ENCODE measurements at places on chromosomes 2 and 18. TPM values are rescaled to one million over a fixed set of nuclear protein-coding genes. Genes with fewer than 3 reads are reported as not detected.

DNA sequence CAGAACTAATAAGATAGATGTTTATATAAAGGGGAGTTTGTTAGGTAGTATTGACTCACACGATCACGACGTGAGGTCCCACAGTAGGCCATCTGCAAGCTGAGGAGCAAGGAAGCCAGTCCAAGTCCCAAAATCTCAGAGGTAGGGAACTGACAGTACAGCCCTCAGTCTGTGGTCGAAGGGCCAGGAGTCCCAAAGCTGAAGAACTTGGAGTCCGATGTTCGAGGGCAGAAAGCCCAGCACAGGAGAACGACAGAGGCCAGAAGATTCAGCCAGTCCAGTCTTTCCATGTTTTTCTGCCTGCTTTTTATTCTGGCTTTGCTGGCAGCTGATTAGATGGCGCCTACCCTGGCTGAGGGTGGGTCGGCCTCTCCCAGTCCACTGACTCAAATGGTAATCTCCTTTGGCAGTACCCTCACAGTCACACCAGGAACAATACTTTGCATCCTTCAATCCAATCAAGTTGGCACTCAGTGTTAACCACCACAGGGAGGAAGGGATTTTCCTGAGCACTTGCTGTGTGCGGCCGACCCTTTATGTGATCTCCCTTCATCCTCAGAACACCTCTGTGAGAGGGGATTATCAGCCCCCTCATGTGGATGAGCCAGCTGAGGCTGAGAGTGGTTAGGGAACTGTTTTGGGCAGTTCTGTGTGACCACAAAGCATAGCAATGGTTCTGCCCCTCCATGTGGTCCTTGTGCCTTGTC, 78.3 kb downstream of the RNF144A start:
- DNase-seq = no peak

DNA sequence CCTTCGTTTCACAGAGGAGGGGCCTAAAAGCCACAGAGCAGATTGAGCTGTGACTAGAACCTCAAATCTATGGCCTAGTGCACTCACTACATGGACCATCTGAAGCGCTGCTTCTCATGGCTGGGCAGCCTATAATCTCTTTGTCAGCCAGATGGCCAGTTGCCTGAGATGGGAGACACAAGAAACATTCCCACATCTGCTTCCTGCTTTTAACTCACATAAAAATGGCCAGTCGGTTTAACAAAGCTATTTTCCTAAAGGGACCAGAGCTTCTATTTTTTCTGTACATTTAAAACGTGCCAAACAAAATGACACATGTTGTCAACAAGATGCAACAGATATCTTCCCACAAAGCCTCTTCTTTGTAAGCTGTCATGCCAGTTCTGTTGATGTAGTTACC, 173.8 kb downstream of the GFPT1 start:
- no peak for DNase-seq

Gene IL37
- not detected for total RNA-seq

DNA sequence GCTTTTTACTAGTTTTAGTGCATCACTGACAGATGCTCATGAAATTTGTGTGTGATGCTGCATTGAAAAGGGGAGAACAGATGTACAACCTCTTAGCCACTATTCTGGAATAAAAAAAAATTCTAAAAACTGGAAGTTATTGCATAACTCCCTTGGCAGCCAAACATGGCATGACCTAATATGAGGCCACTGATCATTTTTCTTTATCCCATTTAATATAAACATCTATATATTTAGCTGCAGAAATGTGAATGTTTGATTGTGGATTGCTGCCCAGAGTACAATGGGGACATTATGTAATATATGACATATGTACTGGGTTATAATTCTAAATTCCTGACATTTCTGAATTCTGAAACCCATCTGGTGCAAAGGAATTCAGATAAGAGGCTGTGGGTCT, 86.5 kb downstream of the CDCA7 start:
- no peak for DNase-seq

DNA sequence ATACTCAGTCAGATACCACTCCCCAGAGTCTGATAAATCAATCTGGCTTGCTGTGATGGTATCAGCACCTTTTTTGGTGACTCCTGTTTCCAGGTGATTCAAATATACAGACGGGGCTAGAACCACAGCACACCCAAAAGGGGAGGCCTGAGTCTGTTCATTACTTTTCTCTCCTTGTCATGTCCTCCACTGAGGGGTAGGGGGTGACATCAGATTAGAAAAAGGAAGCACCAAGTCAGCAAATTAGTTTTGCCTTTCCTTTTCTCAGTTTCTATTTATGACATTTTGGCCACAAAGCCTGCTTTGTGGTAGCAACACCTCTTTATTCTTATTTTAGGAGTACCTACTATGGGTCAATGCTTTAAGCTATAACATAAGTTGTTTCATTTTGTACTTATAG, 127.4 kb downstream of the CCDC102B start:
- DNase-seq = no peak

- no peak for DNase-seq
These were observed 54.6 kb downstream of the FANCL start for GRCh38 chr2:58186501-58186900.

DNA sequence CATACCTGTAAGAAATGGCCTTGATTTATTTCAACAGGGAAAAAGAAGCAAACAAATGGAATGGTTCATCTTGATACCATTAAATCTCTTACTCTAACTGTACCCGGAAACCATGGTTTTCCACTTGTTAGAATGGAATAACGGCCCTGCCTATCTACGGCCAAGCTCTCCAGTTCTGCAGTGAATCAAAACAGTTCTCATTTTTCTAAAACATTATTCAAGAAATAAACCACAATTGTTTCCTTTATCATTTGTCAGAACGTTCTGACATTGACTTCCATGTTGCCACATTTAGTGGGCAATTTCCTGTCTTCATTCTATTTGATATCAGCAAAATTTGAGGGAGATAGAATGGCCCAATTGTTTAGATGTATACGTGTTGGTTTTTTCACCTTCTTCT, 118.8 kb upstream of the CDH19 start:
- DNase-seq = no peak

- no peak for DNase-seq
These were observed 127.4 kb downstream of the TGIF1 start for GRCh38 chr18:3577281-3577855.

DNA sequence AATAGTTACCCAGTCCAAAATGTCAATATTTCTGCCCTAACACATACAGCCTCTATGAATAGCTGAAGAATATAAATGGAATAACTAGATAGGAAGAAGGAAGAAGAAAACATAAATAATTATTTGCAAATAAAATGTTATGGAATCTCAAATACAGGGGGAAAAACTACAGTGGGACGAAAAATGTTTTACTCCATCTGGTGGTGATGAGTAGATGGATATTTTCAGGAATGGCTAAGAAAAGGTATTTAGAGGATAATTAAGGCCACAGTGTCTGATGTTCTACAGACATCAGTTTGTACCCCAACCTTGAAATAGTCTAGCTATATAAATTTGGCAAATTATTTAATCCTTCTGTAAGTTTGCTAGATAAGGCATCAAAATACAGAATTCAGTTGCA, 178.1 kb upstream of the FSHR start:
- no peak for DNase-seq

DNA sequence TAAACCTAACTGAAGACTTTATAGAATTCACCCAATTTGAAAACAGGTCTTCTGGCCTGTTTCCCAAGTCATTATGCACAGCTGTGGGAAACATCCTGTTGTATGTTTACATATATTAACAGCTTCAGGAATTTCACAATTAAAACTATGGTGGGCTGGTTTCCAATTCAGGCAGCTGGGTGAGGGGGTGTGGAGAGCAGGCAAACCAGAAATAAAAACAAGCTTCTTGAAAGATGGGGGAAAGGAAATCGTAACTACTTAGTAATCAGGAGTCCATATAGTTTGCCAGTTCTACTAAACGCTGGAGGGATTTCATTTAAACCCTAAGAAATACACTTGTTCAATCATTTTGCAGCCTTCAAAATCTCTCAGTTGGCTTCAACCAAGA, 22.8 kb downstream of the ATP8B1 start:
- no peak for DNase-seq

DNA sequence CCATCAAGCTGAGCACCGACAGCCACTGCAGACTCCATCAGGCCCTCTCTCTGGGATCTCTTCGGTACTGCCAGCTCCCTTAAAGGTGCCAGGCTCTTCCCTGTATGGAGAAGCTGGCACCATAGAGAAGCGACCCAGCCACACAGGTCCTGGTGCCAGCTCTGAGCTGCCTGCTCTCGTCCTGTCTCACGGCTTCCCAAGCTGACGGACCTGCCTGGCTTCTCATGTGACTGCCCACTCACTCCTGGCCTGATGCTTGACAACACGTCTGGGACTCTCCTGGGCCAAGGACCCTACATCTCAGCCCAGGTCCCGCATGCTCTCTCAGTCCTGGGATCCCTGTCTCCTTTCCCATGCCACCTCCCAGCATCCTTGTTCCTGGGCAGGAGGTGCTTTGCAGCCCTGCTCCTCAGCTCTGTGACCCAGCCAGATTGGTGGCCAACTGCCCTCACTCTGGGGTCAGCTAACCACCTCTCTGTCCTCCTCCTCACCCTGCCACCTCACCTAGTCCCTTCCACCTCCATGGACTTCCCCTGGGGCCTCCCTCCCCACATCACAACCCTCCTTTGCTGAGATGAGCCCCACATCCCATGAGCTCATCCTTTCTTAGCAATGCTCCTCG, 12.5 kb upstream of the ATOH8 start:
- DNase-seq = no peak

Gene TEX51
- total RNA-seq = not detected

- no peak for DNase-seq
These were observed 3.7 kb upstream of the PCBP1 start for GRCh38 chr2:70083344-70084156.

- DNase-seq = no peak
These were observed 207.0 kb upstream of the CXCR4 start for GRCh38 chr2:136324966-136325365.

- DNase-seq = no peak
These were observed 2.8 kb upstream of the GPR55 start for GRCh38 chr2:230927711-230928341.

Gene CD226
- total RNA-seq = 0.66 TPM

- DNase-seq = no peak
These were observed 127.1 kb downstream of the SOCS6 start for GRCh38 chr18:70415823-70416488.

GRCh38 chr2:175855236-175855635, 146.8 kb downstream of the LNPK start:
- DNase-seq = no peak

DNA sequence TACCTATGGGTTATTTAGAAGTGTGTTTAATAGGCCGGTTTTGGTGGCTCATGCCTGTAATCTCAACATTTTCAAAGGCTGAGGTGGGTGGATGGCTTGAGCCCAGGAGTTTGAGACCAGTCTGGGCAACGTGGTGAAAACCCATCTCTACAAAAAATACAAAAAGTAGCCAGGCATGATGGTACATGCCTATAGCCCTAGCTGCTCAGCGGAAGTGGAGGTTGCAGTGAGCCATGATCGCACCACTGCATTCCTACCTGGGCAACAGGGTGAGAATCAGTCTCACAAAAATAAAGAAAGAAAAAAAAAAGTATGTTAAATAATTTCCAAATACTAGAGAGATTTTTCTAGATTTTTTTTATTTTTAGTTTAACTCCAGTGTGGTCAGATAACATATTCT, 316.0 kb downstream of the KIAA1328 start:
- no peak for DNase-seq

- DNase-seq = no peak
These were observed 322.6 kb downstream of the CELF4 start for GRCh38 chr18:37242826-37243560.

- no peak for DNase-seq
These were observed 26.3 kb upstream of the EPG5 start for GRCh38 chr18:45993438-45993837.

DNA sequence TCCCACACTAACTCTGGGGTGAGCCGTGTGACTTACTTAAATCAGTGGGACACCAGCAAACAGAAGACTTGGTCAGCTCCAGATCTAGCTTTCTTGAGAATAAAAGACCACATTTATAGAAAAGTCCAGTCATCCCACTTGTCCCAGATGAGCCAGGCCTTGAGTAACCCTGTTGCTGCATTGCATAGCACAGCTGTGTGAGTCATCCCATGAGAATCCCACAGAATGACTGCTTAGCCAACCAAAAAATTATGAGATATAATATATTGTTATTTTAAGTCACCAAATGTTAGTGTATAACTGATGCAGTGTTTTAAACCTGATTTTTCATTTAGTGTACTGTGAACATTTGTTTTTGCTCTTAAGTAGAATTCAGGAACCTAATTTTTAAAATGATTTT, 94.2 kb upstream of the FSHR start:
- DNase-seq = no peak

- DNase-seq = no peak
These were observed 65.4 kb upstream of the HNRNPA3 start for GRCh38 chr2:177147093-177147694.

Gene GPR155
- total RNA-seq = 6.3 TPM

GRCh38 chr2:101974663-101975062, 17.1 kb upstream of the IL1R2 start:
- DNase-seq = no peak

GRCh38 chr2:237872178-237872887, 12.9 kb downstream of the RAMP1 start:
- DNase-seq = no peak

Gene SERPINB12
- not detected for total RNA-seq

Gene HOXD13
- not detected for total RNA-seq

DNA sequence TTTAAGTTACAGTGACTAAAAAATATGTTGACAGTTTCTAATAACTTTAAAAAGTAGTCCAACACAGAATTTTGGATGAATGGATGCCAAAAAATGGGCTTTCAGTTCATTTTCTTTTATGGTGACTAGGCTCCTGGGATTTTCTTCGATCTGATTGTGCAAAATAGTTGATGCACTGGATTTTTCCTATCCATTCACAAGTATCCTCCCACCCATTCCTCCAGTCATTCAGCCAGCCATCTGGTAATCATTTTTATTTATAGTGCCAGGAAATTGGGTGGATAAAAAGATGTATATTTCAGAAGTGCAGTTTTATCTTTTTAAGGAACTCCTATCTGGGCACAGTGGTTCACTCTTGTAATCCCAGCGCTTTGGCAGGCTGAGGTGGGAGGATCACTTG, 175.1 kb downstream of the PTPRM start:
- no peak for DNase-seq

DNA sequence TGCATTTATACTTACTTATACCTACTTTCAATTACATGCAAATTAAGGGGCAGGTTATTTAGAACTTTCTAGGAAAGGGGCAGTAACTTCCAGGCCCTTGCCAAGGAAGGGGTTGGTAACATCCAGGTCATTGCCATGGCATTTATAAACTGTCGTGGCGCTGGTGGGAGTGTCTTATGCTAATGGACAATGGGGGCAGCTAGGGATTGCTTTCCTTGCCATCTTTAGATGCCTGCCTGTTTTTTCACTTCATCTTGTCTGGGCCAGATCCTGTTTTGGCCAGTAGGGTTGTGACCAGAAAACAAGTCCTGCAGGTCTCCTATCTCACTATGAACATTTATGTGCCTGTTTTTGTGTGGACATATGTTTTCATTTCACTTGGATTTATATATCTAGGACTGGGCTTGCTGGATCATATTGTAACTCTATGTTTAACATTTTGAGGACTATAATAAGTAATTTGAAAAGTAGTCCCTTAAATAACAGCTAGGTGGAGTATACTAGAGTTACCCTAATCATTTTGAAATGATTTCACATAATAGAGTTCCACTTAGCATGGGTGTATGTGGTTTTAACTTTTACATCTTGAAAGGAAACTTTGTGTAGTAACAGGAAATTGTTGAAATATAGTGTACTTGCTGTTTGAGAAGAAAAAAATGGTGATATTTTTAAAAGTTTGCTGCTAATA, 56.1 kb downstream of the LCLAT1 start:
- DNase-seq = no peak
